Small intestine (tissue), 16 donors: ENCODE measurements at places on chromosomes 16 and 17. TPM values are rescaled to one million over a fixed set of nuclear protein-coding genes. Genes with fewer than 3 reads are reported as not detected.

Gene CCL8
- 10.5 TPM for polyA plus RNA-seq

DNA sequence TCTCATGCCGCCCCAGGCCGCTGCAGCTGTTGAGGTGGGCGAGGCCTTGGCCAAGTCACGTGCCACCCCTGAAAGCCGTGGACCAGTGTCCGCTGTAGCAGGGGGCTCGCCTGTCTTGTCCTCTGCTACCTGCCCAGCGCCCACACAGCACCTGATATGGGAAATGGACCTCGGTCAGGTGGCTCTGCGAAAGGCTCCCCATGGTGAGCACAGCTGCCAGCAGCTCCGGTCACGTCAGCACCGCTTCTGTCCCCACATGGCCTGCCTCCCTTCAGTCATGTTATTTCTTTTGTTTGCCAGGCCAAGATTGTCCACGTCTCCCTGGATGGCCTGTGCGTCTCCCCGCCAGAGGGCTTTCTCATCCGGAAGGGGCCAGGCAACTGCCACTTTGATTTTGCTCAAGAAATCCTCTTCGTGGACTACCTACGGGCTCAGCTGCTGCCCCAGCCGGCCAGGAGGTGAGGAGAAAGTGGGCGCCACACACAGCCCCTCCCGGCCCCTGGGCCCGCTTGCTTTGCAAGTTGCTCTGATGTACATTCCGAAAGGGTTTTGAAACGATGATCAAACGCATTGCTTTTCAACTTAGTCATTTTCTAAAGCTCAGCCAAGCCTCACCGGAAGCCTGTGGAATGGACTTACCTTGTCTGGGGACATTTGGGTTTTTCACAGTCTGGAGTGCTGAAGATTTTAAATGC lies 219.8 kb downstream of the KATNIP start:
- H3K27me3 ChIP-seq, result no peaks in the 10 kb centered on the region
- DNase-seq, result no peak
- H3K4me1 ChIP-seq, result no peaks in the 10 kb centered on the region
- no peak overlapping the region for H3K4me3 ChIP-seq
- H3K36me3 ChIP-seq, result peaks cover 66% of the 10 kb centered on the region
- H3K27ac ChIP-seq, result no peak overlapping the region

DNA sequence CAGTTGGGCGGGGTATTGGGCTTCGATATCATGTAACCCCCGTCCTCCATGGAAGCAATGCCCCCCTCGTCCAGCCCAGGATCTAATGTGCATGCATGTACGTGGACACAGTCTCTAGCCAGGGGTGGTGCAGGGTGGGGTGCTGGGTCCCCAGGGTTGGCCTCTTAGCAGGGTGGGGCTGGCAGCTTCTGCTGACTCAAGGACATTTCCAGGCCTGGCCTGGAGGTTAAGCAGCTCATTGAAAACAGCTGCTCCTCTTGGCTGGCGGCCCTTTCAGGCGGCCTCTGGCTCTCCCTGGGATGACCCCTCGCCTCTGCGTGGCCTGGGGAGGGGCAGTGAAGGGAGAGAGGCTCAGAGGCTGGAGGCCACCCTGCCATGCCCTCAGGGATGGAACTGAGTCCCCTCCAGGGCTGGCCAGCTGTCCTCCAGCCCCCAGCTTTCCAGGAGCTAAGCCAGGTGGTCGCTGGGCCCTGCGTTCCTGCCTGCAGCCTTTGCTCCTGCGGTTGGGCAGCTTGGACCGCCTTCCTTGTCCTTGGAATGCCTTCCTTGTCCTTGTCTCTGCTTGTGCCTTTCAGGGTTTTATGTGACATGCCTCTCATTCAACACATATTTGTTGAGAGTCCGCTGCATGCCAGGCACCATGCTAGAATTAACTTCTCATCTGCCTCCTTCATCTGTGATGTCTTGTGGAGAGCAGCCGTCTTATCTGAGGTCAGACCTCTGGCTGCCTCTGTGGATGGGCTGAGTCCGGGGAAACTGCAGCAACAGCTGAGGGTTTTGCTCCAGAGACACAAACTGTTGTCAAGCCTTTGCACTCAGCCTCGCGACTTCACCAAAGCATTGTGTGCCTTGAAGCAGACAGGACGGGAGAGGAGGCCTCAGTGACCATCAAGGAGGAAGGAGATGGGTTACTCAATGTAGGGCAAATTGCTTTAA lies 26.6 kb downstream of the MRC2 start:
- H3K27ac ChIP-seq, result peak overlapping the region; percentile 27
- H3K27me3 ChIP-seq, result no peaks in the 10 kb centered on the region
- no peak overlapping the region for H3K4me3 ChIP-seq
- H3K36me3 ChIP-seq, result no peaks in the 10 kb centered on the region
- DNase-seq, result peak; percentile 28
- no peaks in the 10 kb centered on the region for H3K4me1 ChIP-seq

- H3K27ac ChIP-seq, result peak overlapping the region; percentile 83
- peak overlapping the region; percentile 78 for H3K4me3 ChIP-seq
- no peaks in the 10 kb centered on the region for H3K27me3 ChIP-seq
- DNase-seq, result peak; percentile 56
- H3K4me1 ChIP-seq, result peaks cover 32% of the 10 kb centered on the region
Observed at GRCh38 chr16:8961811-8962390, 1.8 kb downstream of the USP7 start.

- no peak overlapping the region for H3K27ac ChIP-seq
- no peaks in the 10 kb centered on the region for H3K27me3 ChIP-seq
- no peaks in the 10 kb centered on the region for H3K4me1 ChIP-seq
- no peak for DNase-seq
- H3K4me3 ChIP-seq, result no peak overlapping the region
Observed at GRCh38 chr16:48492133-48492532, 106.9 kb upstream of the SIAH1 start.
